CD4-positive, CD25-positive, alpha-beta regulatory T cell (primary cell): ENCODE measurements at places on chromosomes 5 and 9. TPM values are rescaled to one million over a fixed set of nuclear protein-coding genes. Genes with fewer than 3 reads are reported as not detected.

- H3K4me1 ChIP-seq = no peaks in the 10 kb centered on the region
- DNase-seq = no peak
- no peak overlapping the region for H3K4me3 ChIP-seq
- H3K27ac ChIP-seq = no peak overlapping the region
- H3K36me3 ChIP-seq = peaks cover 59% of the 10 kb centered on the region
Measured at GRCh38 chr9:120482424-120483186, 97.4 kb downstream of the CDK5RAP2 start.

DNA sequence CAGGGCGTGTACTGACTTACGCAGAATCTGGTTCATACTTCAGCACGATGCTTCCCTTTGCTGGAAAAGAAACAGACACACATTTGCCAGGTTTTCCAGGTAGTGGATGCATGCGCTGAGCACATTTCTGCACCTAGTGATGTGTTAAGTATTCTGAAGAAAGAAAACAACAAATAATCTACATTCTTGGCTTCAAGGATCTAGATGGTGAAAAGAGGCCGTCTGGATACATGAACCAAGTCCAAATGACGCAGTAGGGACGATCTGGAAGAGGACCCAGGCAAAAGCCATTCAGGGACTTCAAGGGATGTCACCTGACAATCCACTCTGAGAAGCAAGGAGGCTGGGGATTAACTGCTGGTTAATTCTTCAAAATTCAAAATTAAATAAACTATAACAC lies 30.4 kb downstream of the NSUN2 start:
- no peak overlapping the region for H3K4me3 ChIP-seq
- H3K27me3 ChIP-seq = no peaks in the 10 kb centered on the region
- DNase-seq = no peak
- H3K36me3 ChIP-seq = peaks cover 91% of the 10 kb centered on the region

GRCh38 chr9:20352591-20352990 lies 269.7 kb downstream of the MLLT3 start:
- H3K36me3 ChIP-seq = peaks cover 57% of the 10 kb centered on the region
- H3K4me3 ChIP-seq = no peak overlapping the region
- DNase-seq = no peak
- no peaks in the 10 kb centered on the region for H3K4me1 ChIP-seq
- H3K27ac ChIP-seq = no peak overlapping the region

- no peaks in the 10 kb centered on the region for H3K36me3 ChIP-seq
- no peak overlapping the region for H3K27ac ChIP-seq
- H3K4me3 ChIP-seq = no peak overlapping the region
- H3K4me1 ChIP-seq = no peaks in the 10 kb centered on the region
Measured at GRCh38 chr9:17852108-17852507, 273.2 kb downstream of the SH3GL2 start.

GRCh38 chr9:27963836-27964235 lies 390.6 kb upstream of the C9orf72 start:
- no peak overlapping the region for H3K27ac ChIP-seq
- no peaks in the 10 kb centered on the region for H3K4me1 ChIP-seq
- DNase-seq = no peak
- no peaks in the 10 kb centered on the region for H3K27me3 ChIP-seq

GRCh38 chr9:89360465-89360864 lies 42.2 kb downstream of the SECISBP2 start:
- H3K27me3 ChIP-seq = no peaks in the 10 kb centered on the region
- H3K4me3 ChIP-seq = no peak overlapping the region
- no peaks in the 10 kb centered on the region for H3K4me1 ChIP-seq
- DNase-seq = no peak
- H3K36me3 ChIP-seq = peaks cover 72% of the 10 kb centered on the region

DNA sequence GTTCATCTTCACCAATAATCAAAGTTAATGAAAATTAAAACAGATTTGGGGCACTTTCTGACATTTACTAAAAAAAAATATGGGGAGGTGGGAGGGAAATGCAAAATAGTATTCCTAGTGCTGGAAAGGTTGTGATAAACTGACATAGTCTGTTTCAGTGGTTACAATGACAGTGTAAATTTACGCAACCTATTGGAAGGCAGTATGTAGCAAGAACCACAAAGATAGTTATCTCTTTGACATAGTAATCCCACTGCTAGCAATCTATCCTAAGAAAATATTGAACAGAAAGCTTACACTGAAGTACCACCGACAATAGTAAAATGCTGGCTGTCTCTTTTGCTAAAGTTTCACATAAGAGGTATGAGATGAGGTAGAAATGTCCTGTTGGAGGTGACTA lies 15.1 kb upstream of the EPB41L4B start:
- H3K27me3 ChIP-seq = no peaks in the 10 kb centered on the region
- H3K36me3 ChIP-seq = no peaks in the 10 kb centered on the region
- no peak overlapping the region for H3K4me3 ChIP-seq

DNA sequence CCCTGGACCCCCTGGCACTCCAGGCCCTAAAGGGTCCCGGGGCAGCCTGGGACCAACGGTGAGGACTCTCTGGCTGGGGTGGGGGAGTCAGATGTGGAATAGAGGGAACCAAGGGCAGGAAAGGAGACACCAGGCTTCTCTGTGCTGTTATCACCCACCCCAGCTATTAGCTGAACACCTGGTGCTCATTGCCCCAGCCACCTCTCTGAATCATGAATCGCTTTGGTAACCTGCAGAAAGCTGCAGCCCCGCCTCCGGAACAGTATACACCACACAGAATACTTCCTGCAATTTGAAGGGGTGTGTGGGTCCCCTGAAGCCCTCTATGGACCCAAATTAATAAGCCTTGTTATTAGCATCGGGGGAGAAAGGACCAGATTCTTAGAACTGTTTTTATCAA lies 40.4 kb upstream of the ORM1 start:
- no peak for DNase-seq
- H3K36me3 ChIP-seq = no peaks in the 10 kb centered on the region
- no peaks in the 10 kb centered on the region for H3K4me1 ChIP-seq
- H3K27ac ChIP-seq = no peak overlapping the region
- H3K4me3 ChIP-seq = no peak overlapping the region

DNA sequence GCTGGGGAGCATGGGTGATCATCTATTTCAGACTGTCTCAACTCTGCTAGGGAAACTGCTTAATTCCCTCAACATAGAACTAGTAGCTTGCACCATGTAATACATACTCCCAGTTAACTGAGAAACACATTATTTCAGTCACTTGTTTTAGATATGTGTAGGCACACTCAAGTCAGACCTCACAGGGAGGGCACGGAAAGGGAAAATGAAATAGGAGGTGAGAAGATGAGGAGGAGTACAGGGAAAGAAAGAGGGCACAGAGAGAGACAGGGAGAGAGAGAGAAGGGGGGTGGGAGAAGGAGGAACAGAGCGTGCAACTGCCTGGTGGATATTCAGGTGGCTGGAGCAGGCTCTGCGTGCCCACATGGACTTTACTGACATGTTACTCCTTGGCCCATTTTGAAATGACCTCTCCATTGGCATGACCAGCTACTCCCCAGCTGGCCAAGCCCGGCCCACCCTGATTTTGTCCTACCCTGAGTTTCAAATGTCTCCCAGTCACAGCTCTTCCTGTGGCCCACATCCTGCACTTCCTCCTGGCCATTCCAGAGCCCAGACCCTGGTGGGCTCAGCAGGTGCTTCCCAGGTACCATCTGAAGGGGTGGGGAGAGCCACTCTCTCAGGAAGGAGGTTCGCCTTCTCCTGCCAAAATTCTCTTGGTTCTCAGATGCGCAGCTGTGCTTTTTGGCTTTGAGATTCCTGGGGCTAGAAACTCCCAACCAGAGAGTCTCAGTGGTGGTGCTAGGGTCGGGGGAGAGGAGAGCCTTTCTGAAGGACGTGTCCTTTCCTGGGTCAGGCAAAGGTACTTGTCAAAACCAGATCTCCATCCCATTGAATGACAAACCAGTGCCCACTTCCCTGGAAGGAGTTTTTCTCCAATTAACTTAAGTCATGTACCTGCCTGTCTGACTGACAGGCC lies 229.4 kb downstream of the FSTL4 start:
- H3K36me3 ChIP-seq = no peaks in the 10 kb centered on the region
- no peak overlapping the region for H3K4me3 ChIP-seq

- no peaks in the 10 kb centered on the region for H3K4me1 ChIP-seq
- DNase-seq = no peak
- no peaks in the 10 kb centered on the region for H3K27me3 ChIP-seq
Measured at GRCh38 chr5:178180141-178180863, 6.9 kb downstream of the GMCL2 start.

DNA sequence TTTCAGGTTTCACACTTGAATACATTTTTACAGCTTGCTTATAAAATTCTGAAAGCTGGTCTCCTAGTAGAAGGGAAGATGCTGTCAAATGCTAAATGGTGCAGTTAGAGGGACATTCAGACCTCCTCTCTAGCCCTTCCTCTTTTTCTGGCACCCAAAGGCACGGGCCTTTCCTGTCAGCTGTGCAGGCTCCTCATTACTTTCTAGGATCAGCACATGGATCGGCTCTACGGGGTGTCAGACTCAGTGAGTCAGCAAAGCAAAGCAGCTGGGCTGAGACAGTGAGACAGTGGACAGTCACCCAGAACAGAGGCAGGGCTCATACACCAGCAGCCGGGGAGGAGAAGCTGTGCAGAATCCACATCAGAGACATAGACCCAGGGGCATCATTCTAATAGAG lies 80.0 kb upstream of the TNC start:
- no peaks in the 10 kb centered on the region for H3K4me1 ChIP-seq
- no peak for DNase-seq
- H3K36me3 ChIP-seq = no peaks in the 10 kb centered on the region
- no peak overlapping the region for H3K27ac ChIP-seq

- peaks cover 23% of the 10 kb centered on the region for H3K36me3 ChIP-seq
- peak overlapping the region; percentile 78 for H3K27ac ChIP-seq
- peak; percentile 83 for DNase-seq
- H3K27me3 ChIP-seq = no peaks in the 10 kb centered on the region
- H3K4me3 ChIP-seq = peak overlapping the region; percentile 84
Measured at GRCh38 chr9:109101810-109102209, 17.9 kb downstream of the TMEM245 start.

GRCh38 chr9:127991017-127991756 lies 10.4 kb upstream of the EEIG1 start:
- H3K27me3 ChIP-seq = no peaks in the 10 kb centered on the region
- peaks cover 8% of the 10 kb centered on the region for H3K4me1 ChIP-seq
- H3K36me3 ChIP-seq = no peaks in the 10 kb centered on the region
- peak overlapping the region; percentile 31 for H3K27ac ChIP-seq

- H3K36me3 ChIP-seq = peaks cover 6% of the 10 kb centered on the region
- DNase-seq = no peak
- H3K4me1 ChIP-seq = no peaks in the 10 kb centered on the region
Measured at GRCh38 chr9:71955300-71955915, 44.0 kb downstream of the C9orf85 start.

DNA sequence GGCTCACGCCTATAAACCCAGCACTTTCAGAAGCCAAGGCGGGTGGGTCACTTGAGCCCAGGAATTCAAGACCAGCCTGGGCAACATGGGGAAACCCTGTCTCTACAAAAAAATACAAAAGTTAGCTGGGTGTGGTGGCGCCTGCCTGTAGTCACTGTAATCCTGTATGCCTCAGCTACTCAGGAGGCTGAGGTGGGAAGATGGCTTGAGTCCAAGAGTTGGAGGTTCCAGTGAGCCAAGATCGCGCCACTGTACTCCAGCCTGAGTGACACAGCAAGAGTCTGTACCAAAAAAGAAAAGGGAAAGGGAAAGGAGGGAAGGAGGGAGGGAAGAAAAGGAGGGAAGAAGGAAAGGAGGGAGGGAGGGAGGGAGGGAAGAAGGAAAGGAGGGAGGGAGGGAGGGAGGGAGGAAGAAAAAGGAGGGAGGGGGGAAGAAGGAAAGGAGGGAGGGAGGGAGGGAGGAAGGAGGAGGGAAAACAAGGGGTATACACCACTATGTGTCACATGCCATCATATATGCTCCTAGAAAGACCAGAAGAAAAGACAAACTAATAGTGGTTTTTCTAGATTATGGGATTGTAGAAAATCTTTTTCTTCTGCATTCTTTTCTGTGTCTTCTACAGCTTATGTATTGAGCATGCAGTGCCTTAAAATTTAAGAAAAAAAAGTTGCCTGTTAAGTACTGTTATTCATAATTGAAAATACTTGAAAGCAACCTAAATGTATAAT lies 240.1 kb downstream of the DENND1A start:
- H3K4me1 ChIP-seq = no peaks in the 10 kb centered on the region
- no peak for DNase-seq
- H3K36me3 ChIP-seq = no peaks in the 10 kb centered on the region

- peak overlapping the region; percentile 98 for H3K4me3 ChIP-seq
- peak overlapping the region; percentile 98 for H3K27ac ChIP-seq
- H3K36me3 ChIP-seq = peaks cover 46% of the 10 kb centered on the region
Measured at GRCh38 chr9:114383521-114384231, 4.1 kb downstream of the AKNA start.

FOXD4L3 gene
- polyA plus RNA-seq = 0.33 TPM

PCDHB10 gene
- not detected for polyA plus RNA-seq

CSF1R gene
- polyA plus RNA-seq = 1.1 TPM

PCDHB7 gene
- polyA plus RNA-seq = not detected

OR1J2 gene
- not detected for polyA plus RNA-seq

IL17B gene
- polyA plus RNA-seq = not detected

COL27A1 gene
- polyA plus RNA-seq = not detected

ORM2 gene
- not detected for polyA plus RNA-seq

MEGF9 gene
- 7.1 TPM for polyA plus RNA-seq

GFPT2 gene
- not detected for polyA plus RNA-seq

TEX48 gene
- not detected for polyA plus RNA-seq

PCDHGC4 gene
- not detected for polyA plus RNA-seq

HSD17B4 gene
- polyA plus RNA-seq = 37.2 TPM

DNAH5 gene
- polyA plus RNA-seq = not detected

GRIN3A gene
- polyA plus RNA-seq = 0.19 TPM

ENTREP1 gene
- not detected for polyA plus RNA-seq

FAM221B gene
- not detected for polyA plus RNA-seq
